ENCODE measurements at places on chromosomes 7 and 10. TPM values are rescaled to one million over a fixed set of nuclear protein-coding genes. Genes with fewer than 3 reads are reported as not detected.

- DNase-seq = no peak
These were observed 63.6 kb upstream of the BMPER start for GRCh38 chr7:33841705-33842129.

- no peak for DNase-seq
These were observed 1.8 kb upstream of the IGF2BP3 start for GRCh38 chr7:23472046-23472445.

DNA sequence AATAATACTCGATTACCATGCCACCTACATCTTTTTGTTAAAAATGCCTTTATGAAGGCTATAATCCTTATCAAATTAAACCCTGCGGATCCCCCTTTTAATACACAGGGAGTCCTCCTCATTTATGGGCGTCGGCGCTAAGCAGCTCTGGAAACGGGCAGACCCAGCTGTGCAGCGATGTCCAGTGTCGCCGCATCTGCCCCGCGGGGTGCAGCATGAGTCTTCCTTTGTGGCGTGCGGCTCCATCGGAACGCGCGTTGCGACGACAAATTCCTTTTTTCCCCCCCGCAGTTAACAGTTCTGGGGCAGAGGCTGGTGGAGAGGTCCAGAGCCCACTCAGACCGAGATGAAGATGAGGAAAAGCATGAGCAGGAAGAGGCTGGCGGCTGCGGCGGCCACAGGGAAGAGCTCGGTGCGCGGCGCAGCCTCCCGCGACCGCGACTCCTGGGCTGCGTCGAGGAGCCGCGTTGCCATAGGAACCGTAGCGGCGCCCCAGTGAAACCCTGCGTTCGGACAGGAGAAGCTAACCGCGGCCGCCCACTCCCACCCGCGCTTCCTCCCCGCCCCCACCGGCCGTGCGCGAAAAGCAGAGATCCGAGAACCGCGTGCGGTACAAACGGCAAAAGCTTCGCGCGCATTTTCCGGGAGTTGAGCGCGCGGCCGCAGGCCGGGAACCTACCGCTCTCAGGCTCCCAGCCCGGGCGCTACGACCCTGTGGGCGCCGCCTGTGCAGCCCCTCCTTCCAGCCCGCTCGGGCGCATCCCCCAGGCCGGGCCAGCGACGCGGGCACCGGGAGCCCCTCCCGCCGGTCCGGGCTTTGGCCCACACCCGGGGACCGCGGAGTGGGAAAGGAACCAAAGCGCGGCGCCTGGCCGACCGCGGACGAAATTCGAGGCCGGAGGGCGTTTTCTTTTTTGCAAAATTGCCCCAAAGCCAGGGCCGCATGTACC is 130.6 kb downstream of the SPAG6 start:
- DNase-seq = no peak

- no peak for DNase-seq
These were observed 6.4 kb downstream of the ANXA7 start for GRCh38 chr10:73407495-73407894.

GRCh38 chr7:143250822-143251221 is 12.4 kb upstream of the GSTK1 start:
- DNase-seq = no peak

DNA sequence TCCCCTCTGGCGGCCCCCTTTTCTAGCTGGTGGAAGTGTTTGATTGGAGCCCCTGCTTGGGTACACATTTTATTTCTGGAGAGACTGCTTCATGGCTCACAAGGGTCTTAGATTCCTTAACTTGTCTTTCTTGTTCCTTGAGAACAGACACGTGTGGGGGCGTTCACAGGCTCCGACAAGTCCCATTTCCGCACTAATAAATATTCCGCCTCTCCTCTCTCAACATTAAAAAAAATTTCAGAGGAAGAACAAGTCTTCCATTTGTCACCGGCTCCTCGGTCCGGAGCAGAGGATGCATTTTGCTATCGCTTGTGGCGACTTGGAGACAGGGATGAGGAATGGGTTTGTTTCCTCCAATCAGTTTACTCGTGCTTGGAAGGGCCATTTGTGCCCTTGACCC is 134.0 kb upstream of the PODXL start:
- no peak for DNase-seq

- DNase-seq = no peak
These were observed 20.8 kb upstream of the RELN start for GRCh38 chr7:104010052-104010909.

- peak; percentile 73 for DNase-seq
These were observed 49.9 kb upstream of the SH2B2 start for GRCh38 chr7:102236592-102237287.

DNA sequence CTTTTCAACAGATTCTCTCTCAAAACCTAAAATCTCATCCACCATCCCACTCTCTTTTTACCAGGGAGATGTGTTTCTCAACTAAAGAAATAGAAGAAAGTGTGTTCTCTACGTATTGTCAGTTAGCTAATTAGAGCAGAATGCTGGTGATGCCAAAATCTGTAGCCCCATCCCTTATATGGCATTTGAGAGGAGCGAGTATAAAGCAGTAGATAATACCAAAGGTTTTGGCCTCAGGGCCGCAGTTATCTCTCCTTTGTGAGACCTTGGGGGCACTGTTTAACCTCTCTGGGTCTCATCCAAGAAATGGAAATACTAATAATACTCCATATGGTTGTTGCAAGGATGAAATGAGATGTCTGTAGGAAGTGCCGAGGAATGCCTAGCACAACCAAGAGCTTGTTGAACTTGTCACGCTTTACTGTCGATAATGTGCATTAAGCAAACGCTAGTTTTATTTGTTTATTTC is 456 bp upstream of the DLD start:
- no peak for DNase-seq

GRCh38 chr7:7562736-7563135 is 3.9 kb upstream of the MIOS start:
- no peak for DNase-seq

- peak; percentile 38 for DNase-seq
These were observed 238.0 kb downstream of the EBF3 start for GRCh38 chr10:129725890-129726631.

DNA sequence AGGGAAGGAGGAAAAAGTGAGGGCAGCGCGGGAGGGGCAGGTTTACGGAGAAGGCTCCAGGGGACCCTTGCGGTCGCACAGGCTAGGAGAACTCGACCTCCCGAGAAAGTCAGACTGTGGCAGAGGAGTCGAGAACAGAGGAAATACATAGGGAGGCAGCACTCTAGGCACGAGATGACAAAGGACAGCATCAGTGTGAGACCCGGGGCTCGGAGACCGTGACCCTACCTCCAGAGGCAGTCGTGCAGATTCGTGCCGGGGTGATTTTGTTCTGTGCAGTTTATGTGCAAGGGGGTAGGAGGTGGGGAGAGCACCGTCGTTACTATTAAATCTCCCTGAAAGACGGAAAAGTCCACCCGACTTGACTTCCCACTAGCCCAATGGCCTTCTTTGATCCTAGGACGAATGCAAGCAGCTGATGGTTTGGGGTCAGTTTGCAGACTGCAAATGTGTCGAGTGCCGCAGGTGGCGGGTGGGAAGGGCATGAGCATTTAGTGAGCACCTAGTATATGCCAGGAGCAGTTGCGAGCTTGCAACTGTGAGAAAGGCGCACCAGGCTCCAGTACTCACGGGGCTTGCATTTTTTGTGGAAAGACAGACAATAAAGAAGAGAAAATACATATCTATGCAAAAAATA is 674 bp upstream of the OSBPL3 start:
- DNase-seq = no peak

DNA sequence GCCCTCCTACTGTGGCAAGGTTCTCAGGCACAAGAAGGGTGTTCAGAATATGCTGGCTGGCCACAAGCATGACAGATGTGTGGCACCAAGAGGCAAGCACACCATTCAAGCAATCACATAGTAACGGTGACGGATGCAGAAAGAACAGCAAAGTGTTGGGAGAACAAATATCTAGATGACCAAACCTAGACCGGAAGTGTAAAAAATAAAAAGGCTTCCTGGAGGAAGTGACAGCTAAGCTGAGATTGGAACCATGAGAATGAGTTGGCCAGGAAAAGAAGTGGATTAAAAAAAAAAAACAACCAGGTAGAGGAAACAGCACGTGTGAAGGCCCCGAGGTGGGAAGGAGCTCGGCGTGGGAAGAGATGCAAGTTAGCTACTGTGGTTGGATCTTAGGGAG is 22.0 kb downstream of the GHRHR start:
- DNase-seq = no peak

GRCh38 chr7:77738871-77739270 is 42.6 kb downstream of the RSBN1L start:
- DNase-seq = no peak

DNA sequence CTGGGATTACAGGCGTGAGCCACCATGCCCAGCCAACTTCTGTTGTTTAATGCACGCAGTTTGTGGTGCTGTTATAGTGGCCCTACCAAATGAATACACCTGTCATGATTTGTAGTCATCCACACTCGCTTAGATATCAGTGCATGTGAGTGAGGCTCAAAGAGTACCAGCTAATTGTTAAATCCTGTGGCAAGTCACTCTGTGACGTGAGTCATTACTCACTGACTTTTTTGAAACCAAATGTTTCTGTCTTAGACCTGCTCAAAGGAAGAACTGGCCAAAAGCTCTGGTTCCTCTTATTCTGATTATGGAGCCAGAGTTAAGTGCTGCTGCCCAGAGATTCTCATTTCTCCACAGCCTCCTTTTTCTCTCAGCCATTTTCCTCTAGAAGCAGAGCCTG is 109.4 kb downstream of the PRKAG2 start:
- DNase-seq = no peak

DNA sequence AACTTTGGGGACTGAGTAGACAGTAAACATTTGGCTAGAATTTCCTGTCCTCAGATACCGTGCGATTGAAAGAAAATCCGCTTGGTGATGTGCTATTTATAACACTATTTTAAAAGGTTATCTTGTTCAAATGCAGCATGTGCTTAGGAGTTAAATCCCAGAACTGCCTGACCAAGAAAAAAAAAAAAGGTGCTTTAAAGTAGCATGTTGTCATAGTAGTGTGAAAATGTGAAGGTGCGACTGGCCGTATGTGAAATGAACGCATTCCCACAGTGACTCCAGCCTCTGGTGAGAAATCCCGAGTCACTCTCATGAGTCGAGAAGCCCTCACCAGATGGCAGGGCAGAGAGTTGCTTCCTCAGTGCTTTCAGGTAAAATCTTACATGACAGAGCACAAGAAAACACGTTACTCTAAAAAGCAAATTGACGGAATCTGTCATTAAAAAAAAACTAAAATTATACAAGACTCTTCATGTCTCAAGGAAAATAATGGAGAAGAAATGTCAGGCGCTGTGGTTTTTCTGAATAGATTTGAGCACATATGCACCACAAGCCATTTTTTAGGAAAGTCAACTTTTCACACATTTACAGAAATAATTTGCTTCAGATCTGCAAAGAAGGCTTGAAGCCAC is 18.4 kb upstream of the KLF6 start:
- no peak for DNase-seq

GRCh38 chr10:110992006-110992800 is 72.8 kb downstream of the SHOC2 start:
- DNase-seq = no peak

DNA sequence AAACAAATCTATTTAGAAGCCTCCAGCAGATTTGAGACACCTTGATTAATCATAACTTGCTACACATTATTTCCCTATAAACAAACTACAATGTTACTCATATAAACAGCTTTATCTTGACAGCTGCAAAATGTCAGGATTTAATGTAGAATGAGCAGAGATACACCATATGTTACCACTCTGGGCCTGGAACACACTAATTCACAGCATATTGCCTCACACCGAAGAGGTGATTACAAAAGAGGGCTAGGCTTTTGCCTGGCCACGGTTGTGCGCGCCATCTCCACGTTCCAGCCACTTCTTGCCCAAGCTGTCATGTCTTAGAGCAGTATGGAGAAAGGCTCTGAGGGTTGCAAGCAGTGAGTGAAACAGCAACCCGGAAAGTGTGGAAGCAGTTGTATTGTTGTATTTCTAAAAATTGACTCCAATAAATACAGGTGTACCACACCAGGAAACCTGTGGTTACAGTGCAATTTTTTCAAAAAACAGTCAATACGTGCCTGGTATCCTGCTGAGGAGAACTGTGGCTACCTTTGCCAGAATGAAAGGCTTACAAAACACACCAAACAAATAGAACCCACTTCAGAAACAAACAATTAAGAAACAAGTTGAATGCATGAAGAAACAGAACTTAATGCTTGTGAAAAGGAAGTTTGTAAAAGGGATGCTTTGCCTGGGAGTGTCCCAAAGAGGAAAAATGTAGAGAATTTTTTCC is 498.1 kb downstream of the PLXNA4 start:
- no peak for DNase-seq

DNA sequence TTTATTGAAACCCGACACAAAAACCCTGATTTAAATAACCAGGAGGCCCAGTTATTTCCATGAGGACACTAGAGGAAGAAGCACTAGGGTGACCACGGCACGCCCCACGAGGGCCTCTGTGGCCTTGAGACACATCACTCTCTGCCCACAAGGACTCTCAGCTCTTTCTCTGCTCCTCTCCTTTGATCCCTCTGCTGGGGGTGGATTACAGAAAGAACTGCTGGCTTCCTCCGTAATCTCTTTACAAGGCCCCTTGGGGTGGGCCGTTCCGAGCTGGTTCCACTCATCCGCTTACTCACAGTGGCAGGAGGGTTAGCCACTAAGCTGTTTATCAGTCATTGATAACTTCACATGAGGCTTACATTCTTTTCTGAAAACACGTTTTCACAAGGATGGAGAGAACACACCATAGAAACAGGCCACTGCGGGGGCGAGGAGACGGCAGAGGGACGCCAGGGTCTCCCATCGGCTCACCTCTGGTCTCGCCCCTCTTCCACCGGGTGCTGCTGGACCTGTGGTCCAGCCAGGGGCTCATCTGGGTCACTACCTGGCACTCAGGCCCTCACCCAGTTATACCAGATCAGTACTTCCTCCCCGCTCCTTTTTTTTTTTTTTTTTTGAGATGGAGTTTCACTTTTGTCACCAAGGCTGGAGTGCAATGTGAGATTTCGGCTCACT is 17.6 kb upstream of the PFKFB3 start:
- DNase-seq = no peak

The TIMM23B gene
- 15.3 TPM for total RNA-seq

The CACUL1 gene
- total RNA-seq = 17.5 TPM

The STK32C gene
- total RNA-seq = 3.7 TPM

The RAPGEF5 gene
- total RNA-seq = 32.5 TPM

The ELAPOR2 gene
- total RNA-seq = 9.1 TPM

The VPS37D gene
- total RNA-seq = 1.6 TPM

The HELLS gene
- 0.55 TPM for total RNA-seq

The GPR37 gene
- total RNA-seq = 1.1 TPM

The CSGALNACT2 gene
- 10.0 TPM for total RNA-seq

The NODAL gene
- not detected for total RNA-seq

The WIPF3 gene
- 2.9 TPM for total RNA-seq

The VAX1 gene
- total RNA-seq = not detected

The TET1 gene
- total RNA-seq = 3.0 TPM

The CAMK2B gene
- 84.7 TPM for total RNA-seq

The CLDN4 gene
- total RNA-seq = 0.41 TPM

The CH25H gene
- total RNA-seq = 1.8 TPM
